Thyroid gland (tissue), 4 donors: ENCODE measurements at places on chromosomes 6 and 20.

GRCh38 chr6:53273370-53273769, 75.4 kb downstream of the ELOVL5 start:
- H3K27me3 ChIP-seq = no peaks in the 10 kb centered on the region
- peaks cover 19% of the 10 kb centered on the region for H3K4me1 ChIP-seq
- peaks cover 36% of the 10 kb centered on the region for H3K36me3 ChIP-seq
- H3K4me3 ChIP-seq = no peak overlapping the region
- H3K27ac ChIP-seq = no peak overlapping the region

GRCh38 chr20:43931976-43932375, 17.3 kb downstream of the TOX2 start:
- no peak overlapping the region for H3K27ac ChIP-seq
- no peak overlapping the region for H3K4me3 ChIP-seq
- no peaks in the 10 kb centered on the region for H3K27me3 ChIP-seq
- no peak for DNase-seq

DNA sequence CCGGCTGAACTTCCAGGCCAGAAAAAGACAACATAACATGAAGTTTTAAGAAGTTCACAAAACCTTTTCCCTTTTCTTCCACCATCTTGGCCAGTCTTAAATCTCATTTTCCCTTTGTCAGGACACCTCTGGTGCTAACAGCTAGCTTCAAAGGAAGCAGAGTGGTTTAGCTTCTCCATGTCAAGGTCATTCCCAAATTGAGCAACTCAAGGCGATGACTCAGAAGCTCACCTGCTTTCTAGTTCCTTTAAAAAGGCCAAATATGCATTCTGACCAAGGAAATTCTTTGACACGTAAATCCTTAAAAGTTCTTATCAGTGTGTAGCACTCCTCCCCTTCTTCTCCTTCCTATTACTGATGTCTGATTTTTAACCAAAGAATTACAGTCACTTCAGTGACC, 69.6 kb upstream of the VGLL2 start:
- no peaks in the 10 kb centered on the region for H3K4me1 ChIP-seq
- no peak overlapping the region for H3K27ac ChIP-seq
- DNase-seq = no peak

DNA sequence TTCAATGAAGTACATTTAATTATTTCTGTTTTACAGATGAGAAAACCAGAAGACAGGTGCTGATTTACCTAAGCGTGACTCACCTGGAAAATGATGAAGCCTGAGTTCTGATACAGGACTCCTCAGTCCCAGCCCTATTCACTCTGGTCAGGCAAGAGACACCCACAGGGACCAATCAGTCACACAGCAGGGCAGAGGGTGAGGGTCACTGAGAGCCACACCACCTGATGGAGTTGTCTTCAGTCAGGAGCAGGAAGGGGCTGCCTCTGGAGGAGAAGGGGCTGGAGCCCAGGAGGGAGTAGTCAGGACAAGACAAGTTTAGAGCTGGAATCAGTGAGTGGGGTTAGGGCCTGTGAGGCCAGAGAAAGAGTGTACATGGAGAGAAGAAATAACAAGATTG, 251.2 kb upstream of the MOCS1 start:
- H3K27me3 ChIP-seq = no peaks in the 10 kb centered on the region
- DNase-seq = no peak
- no peak overlapping the region for H3K4me3 ChIP-seq

DNA sequence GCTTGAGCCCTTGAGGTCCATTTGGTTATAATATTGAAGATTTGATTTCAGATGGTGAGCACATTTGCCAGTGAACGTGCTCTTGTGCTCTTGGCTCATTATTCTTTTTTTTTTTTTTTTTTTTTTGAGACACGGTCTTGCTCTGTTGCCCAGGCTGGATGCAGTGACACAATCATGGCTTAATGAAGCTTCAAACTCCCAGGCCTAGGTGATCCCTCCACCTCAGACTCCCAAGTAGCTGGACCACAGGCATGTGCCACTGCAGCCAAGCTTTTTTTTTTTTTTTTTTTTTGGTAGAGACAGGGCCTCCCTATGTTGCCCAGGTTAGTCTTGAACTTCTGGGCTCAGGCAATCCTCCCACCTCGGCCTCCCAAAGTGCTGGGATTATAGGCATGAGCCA, 176.2 kb downstream of the KLHL32 start:
- no peak overlapping the region for H3K27ac ChIP-seq
- DNase-seq = no peak
- H3K4me3 ChIP-seq = no peak overlapping the region
- H3K36me3 ChIP-seq = no peaks in the 10 kb centered on the region
- H3K27me3 ChIP-seq = no peaks in the 10 kb centered on the region
- H3K4me1 ChIP-seq = no peaks in the 10 kb centered on the region

DNA sequence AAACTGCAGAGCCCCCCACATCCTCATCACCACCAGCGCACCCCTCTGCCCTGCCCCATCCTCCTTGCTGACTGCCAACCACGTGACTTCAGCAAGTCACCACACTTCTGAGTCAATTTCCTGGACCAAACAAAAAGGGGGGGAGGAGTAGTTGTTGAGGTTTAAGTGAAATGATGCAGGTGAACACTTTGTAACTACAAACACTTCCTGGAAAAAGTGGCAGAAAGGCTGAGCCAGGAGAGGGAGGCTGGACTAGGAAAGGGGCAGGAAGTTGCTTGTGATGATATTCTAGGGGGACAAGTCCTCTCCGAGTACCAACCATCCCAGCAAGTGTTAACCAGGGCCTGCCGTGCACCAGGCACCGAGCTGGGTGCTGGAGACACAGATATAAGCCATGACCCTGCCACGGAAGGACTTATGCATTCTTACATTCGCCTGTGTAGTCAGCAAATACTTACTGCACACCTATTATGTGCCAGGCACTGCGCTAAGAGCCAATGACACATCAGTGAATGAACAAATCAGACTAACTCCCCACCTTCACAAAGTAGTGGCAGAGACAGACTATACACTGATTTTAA, 67.3 kb downstream of the PREX1 start:
- H3K4me1 ChIP-seq = peaks cover 7% of the 10 kb centered on the region
- H3K27ac ChIP-seq = no peak overlapping the region
- H3K27me3 ChIP-seq = no peaks in the 10 kb centered on the region
